ENCODE measurements at places on chromosomes 2 and 18. TPM values are rescaled to one million over a fixed set of nuclear protein-coding genes. Genes with fewer than 3 reads are reported as not detected.

The EFHD1 gene
- polyA plus RNA-seq, result not detected

The CRYGC gene
- 0.17 TPM for polyA plus RNA-seq

The CDH2 gene
- 0.27 TPM for polyA plus RNA-seq

The RAX gene
- polyA plus RNA-seq, result not detected

The DSG4 gene
- polyA plus RNA-seq, result not detected

The PROM2 gene
- 26.6 TPM for polyA plus RNA-seq

The FAHD2B gene
- polyA plus RNA-seq, result 10.3 TPM

The SCN7A gene
- 0.01 TPM for polyA plus RNA-seq

The SH2D6 gene
- polyA plus RNA-seq, result 0.11 TPM

The STEAP3 gene
- polyA plus RNA-seq, result 16.5 TPM

The IL36A gene
- not detected for polyA plus RNA-seq

DNA sequence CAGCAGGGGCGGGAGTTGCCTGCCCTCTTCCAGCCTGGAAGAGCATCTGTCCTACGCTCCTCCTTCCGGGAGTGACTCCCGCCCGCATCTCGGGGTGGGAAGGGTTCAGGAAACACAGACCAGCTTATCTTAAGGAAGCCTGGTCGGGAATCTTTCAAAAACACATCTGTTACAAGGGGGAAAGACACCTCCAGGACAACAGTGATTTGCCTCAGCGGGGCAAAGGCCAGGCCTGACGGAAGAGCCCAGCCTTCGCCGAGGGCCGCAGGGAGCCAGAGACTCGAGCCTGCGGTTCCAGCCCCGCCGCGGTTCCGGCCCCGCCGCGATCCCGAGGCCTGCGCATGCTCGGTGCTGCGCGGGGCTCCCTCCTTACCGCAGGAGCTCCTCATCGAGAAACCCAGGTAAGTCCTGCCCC lies 38.1 kb upstream of the TGIF1 start:
- no peak for DNase-seq

GRCh38 chr2:143078104-143078503 lies 51.1 kb upstream of the ARHGAP15 start:
- no peak for DNase-seq

- no peak for DNase-seq
Measured at GRCh38 chr2:237222178-237222577, 136.5 kb downstream of the COPS8 start.

GRCh38 chr18:39753178-39753577 lies 2187.6 kb upstream of the CELF4 start:
- DNase-seq, result no peak

GRCh38 chr18:53417003-53417402 lies 807.5 kb downstream of the MBD2 start:
- DNase-seq, result no peak

GRCh38 chr2:236712961-236713673 lies 143.5 kb downstream of the ACKR3 start:
- DNase-seq, result no peak

DNA sequence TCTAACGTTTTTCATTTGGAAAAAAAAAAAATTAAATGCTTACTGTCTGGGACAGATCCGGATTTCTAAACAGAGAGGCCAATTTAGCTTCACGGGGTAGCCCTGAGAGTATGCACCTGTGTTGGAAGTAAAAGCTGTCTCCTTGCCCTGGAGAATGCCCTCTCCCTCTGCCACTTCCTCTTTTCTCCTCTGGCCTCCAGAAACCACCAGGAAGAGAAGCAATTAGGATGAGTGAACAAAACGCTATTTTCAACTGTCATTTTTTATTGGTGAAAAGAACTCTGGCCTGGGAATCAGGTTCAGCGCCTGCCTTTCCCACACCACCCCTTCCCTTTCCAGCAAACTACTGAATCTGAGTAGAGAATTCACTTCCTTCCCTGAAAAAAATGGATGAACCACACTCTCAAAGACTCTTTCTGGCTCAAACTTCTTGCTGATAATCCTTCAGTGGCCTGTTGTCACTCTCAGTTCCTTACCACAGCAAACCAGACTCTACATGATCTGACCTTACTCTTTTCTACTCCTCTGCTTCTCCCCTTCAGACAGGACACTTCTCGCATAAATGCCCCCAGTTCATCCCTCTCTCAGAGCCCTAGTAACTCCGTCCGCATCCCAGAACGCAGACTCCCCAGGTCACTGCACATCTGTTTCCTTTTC lies 29.8 kb downstream of the KLF7 start:
- no peak for DNase-seq

GRCh38 chr2:209368914-209369313 lies 54.9 kb upstream of the MAP2 start:
- DNase-seq, result peak; percentile 98

DNA sequence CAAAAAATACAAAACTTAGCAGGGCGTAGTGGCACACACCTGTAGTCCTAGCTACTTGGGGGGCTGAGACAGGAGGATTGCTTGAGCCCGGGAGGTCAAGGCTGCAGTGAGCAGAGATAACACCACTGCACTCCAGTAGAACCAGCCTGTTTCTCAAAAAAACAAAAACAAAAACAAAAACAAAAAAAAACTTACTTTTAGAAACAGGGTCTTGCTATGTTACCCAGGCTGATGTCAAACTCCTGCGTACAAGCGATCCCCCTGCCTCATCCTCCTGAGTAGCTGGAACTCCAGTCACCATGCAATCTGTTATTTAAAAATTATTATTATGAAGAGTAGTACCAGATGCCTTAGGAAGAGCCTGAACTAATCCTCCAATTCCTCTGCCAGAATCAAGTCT lies 35.0 kb upstream of the GLI2 start:
- DNase-seq, result no peak

DNA sequence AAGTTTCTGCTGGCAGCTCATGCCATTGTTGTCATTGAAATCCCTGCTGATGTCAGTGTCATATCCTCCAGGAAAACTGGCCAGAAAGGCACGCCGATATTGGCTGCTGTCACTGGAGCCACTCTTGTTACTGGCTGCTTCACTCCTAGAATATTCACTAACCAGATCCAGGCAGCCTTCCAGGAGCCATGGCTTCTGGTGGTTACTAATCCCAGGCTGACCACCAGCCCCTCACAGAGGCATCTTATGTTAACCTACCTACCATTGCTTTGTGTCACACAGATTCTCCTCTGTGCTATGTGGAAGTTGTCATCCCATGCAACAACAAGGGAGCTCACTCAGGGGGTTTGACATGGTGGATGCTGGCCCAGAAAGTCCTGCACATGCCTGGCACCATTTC lies 27.0 kb upstream of the MTX2 start:
- DNase-seq, result no peak

DNA sequence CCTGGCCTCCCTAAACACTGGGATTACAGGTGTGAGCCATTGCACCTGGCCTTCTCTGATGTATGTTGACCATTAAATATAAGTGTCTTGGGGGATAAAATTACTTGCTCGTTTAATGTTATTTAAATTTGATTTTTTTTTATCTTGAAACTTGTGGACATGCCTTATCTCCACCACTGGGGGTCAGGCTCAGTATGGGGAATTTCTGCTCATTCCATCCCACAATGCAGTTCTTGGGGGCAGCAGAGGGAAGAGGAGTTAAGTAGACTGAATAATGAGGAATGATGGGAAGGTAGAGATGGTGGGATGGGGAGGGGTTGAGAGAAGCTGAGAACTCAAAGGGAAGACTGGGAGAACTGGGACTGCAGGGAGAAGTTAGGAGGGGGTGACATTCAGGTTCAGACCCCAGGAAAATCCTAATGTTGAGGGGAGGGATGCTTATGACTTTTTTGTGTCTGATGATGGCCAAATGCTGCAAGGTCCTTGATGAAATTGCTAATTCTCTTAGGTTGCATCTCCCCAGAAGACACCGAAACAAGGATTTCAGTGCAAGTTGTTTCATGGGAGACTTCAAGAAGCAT lies 174.2 kb downstream of the MIB1 start:
- DNase-seq, result no peak

GRCh38 chr2:16639431-16639830 lies 26.2 kb downstream of the CYRIA start:
- DNase-seq, result no peak

DNA sequence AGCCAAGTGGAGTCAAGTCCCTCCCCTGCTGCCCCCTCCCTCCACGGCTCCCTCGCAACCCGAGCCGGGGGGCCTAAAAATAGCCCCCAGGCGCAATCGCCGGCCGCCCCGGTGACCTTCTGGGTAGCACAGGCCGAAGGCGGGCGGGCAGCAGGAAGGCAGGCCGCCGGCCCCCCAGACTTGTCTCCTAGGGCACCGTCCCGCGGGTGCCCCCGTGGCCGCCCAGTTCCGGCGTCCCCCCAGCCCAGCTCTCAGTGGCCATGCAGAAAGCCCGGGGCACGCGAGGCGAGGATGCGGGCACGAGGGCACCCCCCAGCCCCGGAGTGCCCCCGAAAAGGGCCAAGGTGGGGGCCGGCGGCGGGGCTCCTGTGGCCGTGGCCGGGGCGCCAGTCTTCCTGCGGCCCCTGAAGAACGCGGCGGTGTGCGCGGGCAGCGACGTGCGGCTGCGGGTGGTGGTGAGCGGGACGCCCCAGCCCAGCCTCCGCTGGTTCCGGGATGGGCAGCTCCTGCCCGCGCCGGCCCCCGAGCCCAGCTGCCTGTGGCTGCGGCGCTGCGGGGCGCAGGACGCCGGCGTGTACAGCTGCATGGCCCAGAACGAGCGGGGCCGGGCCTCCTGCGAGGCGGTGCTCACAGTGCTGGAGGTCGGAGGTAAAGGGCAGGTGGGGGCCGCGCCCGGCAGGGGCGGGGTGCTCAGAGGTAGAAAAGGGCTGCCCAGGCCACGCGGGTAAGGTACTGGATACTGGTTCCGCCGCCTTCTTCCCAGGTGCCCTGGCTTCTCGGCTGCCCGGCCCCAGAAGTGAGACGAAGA lies at the start of gene SPEG:
SPEG (plus strand) TSS at position 126 of the 808 bp plus-strand sequence; CDS start at position 261, 135 bp downstream.
- DNase-seq, result no peak

- DNase-seq, result peak; percentile 15
Measured at GRCh38 chr2:201357221-201357620, at the start of gene FLACC1. Gene FLACC1, minus strand, starts transcription at chr2:201357345. Its CDS starts 5,941 bp downstream, at chr2:201351404.

DNA sequence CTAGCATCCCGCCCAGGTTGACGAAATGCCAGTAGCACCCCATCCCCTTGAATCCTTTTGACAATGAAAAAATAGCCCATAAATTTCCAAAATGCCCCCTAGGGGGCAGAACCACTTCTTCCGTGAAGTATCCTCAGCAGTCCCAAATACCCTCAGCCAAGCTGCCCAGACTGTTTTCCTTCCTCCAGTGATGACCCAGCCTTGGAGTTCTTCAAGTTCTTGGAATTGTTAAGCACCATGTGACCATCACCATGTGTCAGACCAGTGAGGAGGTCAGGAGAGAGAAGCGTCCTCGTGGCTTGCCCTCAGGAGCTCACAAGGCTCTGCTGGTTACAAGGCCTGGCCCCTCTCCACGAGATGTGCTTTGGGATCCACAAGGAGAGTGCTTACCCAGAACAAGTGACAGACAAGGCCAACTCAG lies 1.4 kb upstream of the SLC23A3 start:
- DNase-seq, result peak; percentile 25

GRCh38 chr2:239274391-239275043 lies 126.3 kb downstream of the HDAC4 start:
- no peak for DNase-seq

DNA sequence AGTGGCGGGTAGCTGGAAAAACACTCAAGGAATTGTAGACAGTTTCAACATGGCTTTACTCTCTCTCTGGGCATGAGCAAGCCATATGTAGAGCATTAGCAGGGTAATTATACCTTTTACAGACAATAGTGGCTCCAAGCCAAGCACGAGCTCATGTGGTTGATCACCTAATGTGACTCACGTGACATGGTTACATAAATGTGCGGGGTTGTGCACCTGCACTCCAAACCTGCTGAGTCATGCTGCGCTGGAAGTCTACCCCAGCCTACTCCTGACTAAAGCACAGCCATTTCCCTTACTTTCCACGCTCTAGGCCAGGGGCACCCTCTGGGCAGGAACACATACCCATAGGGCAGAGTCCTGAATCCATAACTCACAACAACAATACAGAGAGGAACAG lies 232.8 kb downstream of the MBD5 start:
- peak; percentile 80 for DNase-seq

GRCh38 chr2:66495788-66496640 lies 61.1 kb downstream of the MEIS1 start:
- DNase-seq, result peak; percentile 95

DNA sequence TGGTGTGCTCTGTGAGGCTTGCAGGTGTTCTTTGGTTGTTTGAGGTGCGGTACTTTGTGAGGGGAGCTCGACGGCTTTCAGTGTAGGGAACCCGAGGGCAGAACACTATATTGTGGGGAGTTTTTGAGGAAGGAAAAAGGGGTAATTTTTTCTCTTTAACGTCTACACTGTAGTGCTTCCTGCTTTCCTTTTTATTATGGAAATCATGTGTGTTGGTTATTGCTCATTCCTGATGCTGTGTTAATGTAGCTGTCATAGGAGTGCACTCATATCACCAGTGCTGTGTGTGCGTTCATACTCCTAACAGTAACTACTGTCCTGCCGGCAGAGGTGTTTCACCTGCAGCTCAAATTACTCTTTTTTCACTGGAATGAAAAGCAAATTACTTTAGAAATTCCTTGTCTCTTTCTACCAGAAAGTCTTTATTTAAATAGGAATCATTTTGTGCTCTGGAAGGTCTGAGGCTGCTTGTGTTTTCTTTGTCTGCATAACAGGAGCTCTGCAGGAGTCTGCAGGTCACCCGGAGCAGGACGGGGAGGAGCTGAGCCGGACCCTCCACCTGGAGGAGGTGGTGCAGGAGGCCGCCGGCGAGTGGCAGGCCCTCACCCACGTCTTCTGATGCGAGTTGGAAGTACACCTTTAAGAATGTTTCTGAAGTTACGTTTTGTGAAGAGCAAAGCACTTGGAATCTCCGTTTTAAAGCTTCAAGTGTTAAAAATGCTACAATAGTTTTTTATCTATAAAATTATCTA lies 145.5 kb downstream of the ZNF236 start:
- no peak for DNase-seq

GRCh38 chr2:180196419-180196977 lies 189.4 kb upstream of the CWC22 start:
- peak; percentile 15 for DNase-seq

GRCh38 chr2:152304836-152305235 lies 30.1 kb upstream of the FMNL2 start:
- peak; percentile 60 for DNase-seq

- peak; percentile 70 for DNase-seq
Measured at GRCh38 chr2:120539937-120540718, 194.2 kb downstream of the INHBB start.

DNA sequence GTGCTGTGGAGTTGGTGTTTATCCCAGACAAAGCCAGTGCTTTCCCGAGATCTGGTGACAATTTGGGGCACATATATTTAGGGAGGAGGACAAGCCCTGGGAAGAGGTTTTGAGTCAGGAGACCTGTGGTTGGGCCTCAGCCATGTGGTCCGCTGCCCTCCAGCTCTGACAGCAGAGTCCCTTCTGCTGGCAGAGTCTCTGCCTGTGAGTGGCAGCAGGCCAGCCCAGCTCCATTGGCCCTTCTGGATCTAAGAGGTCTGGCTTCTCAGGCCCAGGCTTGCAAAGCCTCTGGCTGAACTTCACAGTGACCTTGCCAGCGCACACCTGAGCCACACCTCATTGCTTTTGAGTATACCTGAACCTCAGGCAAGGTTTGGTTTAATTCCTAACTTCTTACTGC lies 115.3 kb downstream of the BCL2L11 start:
- peak; percentile 84 for DNase-seq
